ENCODE measurements at places on chromosomes 7 and 10.

DNA sequence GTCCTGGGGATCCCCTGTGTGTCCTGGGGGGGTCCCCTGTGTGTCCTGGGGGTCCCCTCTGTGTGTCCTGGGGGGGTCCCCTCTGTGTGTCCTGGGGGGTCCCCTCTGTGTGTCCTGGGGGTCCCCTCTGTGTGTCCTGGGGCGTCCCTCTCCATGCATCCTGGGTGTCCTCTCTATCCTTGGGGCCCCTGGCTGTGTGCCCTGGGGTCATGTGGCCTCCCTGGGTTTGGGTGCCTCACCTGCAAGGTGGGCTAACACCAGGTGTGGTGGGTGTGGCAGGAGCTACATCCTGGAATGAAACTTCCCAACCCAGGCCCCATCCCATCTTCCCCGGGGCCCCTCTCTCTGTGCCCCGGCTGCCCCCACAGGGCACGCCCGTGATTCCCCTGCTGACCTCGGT, 4.9 kb downstream of the CYP2W1 start:
- no peak for DNase-seq

- no peak for DNase-seq
Observed at GRCh38 chr10:43234471-43235041, 32.3 kb downstream of the RASGEF1A start.

- DNase-seq = no peak
Observed at GRCh38 chr7:24442170-24442777, 131.0 kb upstream of the PALS2 start.

DNA sequence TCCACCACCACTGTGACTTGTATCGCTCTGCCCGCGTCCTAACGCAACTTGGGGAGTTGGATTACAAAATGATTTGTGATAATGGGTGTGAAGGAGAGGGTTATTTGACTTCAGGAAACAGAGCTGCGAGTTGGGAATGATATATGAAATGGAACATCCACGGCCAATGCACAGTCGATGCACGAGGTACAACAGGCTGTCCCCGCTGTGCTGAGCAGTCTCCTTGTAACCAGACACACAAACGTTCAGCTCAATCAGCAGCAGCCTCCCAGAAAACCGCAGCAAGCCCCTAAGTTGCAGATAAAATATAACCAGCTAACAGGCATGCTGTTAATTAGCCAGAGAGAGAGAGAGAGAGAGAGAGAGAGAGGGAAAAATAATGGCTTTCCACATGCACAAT, 332.7 kb upstream of the MGMT start:
- no peak for DNase-seq

DNA sequence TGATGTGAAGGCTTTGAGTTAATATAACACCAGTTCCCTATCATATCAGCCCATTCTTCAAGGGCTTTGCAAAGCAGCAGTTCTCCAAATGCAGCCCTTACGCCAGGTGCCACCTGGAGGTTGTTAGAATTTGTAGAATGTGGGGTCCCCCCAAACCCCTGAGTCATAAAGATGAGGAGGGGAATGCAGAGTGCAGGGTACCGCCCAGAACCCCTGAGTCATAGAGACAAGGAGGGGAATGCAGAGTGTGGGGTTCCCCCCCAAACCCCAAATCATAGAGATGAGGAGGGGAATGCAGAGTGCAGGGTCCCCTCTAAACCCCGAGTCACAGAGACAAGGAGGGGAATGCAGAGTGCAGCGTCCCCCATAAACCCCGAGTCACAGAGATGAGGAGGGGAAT, 605.8 kb downstream of the PTPRN2 start:
- no peak for DNase-seq

- no peak for DNase-seq
Observed at GRCh38 chr7:115678086-115678982, 352.2 kb downstream of the TFEC start.

DNA sequence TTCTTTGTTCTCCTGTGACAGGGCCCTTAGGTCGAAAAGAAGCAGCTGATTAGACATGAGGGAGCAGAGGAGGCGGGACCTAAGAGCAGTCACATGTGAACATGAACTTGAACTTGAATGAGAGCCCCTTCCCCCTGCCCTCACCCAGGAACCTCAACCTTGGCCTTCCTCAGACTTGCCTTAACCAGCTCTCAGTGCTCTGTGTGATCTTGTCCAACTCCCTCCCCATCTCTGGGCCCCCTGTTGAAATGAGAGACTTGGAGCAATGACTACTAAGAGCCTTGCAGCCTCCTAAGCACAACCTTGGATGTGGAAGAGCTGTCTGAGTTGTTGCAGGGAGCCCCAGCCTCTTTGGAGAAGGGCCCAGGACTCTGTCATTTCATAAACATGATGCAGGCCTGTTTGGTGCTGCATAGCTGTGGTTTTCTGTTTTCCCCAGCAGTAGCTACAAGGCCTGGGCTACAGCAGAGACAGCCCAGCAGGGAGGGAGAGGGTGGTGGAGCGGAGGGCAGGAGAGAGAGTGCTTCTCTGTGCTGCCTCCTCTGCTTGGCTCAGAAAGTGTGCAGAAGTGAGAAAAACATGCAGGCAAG, 123.9 kb upstream of the ZMIZ1 start:
- no peak for DNase-seq

GRCh38 chr10:132527339-132528063, 10.1 kb upstream of the INPP5A start:
- DNase-seq = no peak

GRCh38 chr10:70782746-70783680, 2.2 kb downstream of the TBATA start:
- DNase-seq = no peak

DNA sequence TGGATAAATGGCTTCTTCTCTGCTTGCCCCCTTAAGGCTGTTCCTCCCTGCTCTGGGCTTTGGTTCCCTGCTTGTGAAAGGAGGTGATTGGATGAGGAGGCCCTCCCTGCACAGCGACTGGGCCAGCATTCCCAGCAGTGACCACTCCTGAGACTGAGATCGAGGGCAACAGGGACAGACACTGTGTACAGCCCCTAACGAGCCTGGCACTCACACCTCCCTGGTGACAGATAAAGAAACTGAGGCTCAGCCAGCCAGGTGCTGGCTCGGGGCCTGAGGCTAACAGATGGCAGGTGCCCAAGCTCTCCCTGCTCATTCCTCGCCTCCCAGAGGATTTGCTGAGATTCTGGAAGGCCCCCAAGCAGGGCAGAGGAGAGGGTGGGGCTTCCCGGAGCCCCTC, 12.0 kb upstream of the AQP1 start:
- DNase-seq = no peak

DNA sequence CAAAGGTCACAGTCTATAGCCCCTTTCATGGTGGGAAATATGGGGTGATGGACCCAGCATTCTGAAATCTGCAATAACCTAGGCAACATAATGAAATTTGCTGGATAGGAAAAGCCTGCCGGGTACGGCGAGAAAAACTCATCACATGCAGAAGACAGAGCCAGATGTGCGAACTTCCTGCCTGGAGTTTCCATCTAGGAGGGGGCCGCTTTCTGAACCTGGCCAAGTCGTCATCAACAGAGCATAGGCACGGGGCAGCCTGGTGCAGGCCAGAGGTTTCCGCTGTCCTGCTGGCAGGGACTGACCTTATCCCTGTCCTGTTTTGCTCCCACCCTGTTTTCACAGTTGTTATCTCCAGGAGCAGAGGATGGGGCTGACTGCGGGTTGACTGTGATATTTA, 27.4 kb downstream of the CCDC3 start:
- no peak for DNase-seq

- no peak for DNase-seq
Observed at GRCh38 chr7:7032221-7032620, 150.1 kb upstream of the C1GALT1 start.

DNA sequence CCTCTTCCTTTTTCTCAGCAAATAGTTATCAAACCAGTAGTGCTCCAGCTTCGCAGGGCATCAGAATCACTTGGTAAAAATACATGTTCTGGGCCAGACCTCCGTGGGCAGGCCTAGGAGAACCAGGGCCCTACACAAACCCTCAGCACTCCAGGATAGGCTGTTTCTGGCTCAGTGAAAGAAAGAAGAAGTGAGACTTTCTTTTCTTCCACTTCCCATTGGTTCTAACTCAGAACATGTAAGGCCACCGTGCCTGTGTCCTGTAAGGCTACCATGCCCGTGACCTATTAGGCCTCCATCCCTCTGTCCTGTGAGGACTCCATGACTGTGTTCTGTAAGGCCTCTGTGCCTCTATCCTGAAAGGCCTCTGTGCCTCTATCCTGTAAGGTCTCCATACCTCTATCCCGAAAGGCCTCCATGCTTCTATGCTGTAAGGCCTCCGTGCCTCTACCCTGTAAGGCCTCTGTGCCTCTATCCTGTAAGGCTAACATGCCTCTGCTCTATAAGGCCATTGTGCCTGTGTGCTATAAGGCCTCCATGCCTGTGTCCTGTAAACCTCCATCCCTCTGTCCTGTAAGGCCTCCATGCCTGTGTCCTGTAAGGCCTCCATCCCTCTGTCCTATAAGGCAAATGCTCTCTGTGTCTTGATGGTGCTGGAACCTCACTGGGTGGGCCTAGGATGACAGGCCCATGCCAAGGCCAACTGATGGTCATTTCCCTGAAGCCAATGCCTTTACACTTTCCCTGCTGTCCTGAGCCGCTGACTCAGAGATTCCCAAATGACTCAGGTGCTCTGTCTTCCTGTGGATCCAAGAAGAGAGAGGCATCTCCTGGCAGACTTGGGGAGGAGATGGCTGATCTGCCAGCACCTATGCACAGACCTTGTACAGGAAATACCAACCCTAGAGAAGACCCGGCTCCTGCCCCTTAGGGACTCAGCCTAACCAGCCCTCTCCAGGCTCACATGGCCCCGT, 96.6 kb upstream of the CACUL1 start:
- no peak for DNase-seq

GRCh38 chr7:105355701-105356100, 33.0 kb downstream of the SRPK2 start:
- no peak for DNase-seq

DNA sequence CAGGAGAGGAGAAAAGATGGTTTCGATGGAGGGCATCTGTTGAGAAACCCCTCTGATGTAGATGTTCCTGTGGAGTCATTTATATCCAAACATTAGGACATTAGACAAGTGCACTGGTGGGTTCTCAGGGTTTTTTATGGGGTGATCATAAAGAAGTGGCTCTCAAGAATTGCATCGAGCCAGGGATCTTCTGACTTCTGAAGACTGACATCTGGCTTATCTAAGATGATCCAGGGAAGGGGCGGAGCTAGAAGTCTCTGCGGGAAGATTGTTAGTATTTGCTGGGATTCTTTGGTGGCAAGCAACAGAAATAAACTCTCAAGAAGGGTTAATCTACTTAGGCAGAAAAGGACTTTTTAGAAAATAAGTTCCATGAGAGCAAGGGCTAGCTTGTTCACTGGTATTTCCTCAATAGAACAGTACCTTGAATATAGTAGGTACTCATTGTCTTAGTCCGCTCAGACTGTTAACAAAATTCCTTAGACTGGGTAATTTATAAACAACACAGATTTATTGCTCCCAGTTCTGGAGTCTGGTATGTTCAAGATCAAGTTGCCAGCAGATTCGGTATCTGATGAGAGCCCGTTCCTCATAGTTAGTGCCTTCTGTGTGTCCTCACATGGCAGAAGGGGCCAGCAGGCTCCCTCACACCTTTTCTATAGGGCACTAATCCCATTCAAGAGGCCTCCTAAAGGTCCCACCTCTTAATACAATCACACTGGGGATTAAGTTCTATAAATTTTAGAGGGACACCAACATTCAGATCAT, 28.5 kb upstream of the SYPL1 start:
- no peak for DNase-seq

- DNase-seq = no peak
Observed at GRCh38 chr7:39602351-39602750, 21.0 kb upstream of the RALA start.

- no peak for DNase-seq
Observed at GRCh38 chr7:84914598-84914997, 272.3 kb downstream of the SEMA3D start.

- peak; percentile 8 for DNase-seq
Observed at GRCh38 chr10:49744924-49745605, 17.1 kb downstream of the OGDHL start.
